ENCODE measurements at places on chromosomes 6 and 20.

DNA sequence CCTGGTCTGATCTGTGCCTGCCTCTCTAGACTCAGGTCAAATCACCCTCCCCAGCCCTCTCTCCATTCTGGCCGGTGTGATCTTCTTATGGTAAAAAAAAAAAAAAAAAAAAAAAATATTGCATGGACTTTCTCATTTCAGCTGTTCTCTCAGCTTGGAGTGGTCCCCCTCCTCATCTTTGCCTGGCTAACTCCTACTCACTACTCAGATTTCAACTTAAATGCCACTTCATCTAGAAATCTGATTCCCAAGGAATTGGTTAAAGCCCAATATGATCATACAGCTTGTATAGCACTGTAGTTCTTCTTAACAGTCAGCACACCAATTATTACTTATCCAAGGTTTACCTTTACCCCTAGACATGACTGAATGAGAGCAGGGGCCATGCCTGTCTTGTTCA, 105.9 kb upstream of the CARMIL1 start:
- no peak for DNase-seq

DNA sequence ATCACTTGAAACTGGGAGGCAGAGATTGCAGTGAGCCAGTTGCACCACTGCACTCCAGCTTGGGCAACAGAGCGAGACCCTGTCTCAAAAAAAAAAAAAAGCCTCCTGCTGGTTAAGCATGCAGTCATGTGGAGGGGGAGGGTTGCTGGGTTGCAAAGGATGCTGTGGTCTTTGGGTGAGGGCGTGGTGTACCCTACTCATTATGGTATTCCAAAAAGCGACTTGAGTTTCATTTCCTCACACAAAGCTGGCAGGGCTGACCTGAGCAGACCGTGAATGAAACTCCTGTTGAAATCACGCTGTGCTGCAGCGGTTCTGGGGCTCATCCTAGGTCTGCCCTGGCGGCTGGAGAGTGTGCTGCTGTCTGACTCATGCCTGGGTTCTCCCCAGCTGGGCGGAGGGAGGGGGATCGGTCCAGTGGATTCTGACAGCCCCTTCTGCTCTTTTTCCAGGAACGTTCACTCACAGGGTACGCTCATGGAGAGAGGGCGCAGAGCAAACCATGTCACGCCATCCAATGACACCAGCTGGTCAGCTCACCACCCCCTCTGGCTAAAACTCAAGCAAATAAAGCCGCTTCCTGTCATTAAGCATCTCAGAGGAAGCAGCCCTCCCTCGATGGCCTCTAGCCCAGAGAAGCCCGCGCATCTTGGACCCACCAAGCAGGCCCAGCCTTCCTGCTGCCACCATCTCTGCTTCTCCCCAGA, 166.2 kb downstream of the SCML4 start:
- peak; percentile 60 for DNase-seq

DNA sequence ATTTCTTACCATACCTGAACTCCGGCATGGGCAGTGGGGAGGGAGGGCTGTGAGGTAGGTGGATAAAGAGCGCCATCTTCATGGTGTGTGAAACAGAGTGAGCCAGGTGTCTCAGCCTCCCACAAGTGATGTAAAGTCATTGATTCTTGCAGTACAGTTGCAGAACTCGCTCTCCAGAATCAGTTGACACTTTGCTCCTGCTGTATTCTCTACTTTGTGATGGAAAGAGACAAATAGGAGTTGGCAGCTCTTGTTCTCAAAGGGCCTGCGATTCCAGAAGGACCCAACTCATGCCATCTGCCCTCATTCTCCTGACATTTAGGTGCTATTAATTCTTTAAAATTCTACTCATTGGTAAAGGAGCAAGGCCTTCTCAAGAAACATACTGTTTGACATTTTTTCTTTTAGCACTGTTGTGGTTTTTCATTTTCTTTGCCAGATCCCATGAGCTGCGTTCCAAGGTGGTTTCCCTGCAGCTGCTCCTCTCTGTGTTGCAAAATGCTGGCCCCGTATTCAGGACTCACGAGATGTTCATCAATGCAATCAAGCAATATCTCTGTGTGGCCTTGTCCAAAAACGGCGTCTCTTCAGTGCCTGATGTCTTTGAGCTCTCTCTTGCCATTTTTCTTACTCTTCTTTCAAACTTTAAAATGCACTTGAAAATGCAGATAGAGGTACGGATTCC, 49.3 kb downstream of the ARFGEF2 start:
- no peak for DNase-seq

DNA sequence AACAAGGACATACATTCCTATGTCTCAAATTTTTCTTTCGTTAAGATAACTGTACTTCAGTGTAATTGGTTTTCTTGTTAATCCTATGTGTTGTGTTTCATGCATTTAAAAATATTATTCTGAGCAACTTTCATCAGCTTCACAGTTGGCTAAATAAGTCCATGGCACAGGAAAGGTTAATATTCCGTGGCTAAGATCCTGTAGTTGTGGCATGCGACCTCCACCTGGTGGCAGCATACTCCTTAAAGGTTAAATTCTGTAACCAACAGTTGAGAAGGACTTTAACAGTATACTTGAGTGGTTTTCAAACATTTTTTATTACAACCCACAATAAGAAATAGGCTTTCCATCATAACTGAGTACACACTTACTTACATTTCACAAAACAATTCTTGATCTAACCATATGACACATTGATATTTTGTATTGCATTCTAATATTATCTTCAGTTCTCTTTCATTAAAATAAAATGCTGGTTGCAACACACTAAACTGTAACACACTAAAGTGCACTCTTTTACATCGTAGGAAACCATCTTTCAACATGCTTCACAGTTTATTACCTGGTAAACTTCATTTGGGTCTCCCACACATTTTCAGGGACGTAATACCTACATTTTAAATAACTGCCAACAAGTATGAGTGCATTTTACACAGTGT, 118.3 kb downstream of the SLX4IP start:
- peak; percentile 17 for DNase-seq

- no peak for DNase-seq
Measured at GRCh38 chr6:37988696-37989095, 169.2 kb downstream of the ZFAND3 start.

DNA sequence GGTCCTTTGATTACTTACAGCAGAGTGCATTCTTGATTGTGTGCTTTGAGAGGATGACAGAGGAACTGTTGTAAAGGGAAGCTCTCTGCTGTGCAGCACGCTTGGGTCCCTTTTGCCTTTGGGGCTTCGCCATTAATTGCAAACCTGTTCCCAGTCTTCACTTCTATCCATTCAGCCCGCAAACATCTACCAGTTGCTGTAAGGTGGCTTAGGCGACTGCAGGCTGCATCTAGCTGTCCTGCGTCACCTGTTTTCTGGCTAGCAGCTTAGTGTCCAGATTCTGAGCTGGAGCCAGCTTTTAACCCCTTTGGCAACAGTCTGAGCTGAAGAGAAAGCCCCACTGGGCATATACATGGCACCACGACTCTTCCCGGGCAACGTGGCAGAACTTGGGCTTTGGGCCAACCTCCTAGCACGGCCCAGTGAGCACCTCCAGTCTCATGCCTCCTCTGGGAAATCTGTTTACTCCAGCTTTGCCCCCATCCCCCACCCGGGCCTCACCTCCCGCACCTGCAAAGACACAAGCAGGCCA, 2.5 kb upstream of the FASTKD5 start:
- peak; percentile 90 for DNase-seq

DNA sequence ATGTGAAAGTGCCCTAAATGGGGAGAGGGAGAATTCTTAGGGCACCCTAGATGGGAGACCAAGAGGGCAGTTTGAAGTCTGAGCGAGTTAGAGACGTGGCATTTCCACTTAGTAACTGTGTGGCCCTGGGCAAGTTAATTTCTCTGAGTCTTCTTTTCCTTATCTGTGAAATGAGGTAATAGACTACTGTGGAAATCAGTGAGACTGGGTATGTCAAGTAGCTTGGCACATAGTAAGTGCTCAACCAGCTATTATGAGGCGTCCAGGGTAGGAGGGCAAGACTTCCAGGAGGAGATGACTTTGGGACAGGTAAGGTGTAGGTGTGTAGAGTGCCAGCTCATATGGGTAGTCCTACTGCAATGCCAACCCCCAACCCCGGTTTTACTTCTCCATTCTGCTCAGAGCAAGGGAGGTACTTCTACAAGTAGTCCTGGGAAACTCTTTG, 770 bp downstream of the KIF3B start:
- no peak for DNase-seq

DNA sequence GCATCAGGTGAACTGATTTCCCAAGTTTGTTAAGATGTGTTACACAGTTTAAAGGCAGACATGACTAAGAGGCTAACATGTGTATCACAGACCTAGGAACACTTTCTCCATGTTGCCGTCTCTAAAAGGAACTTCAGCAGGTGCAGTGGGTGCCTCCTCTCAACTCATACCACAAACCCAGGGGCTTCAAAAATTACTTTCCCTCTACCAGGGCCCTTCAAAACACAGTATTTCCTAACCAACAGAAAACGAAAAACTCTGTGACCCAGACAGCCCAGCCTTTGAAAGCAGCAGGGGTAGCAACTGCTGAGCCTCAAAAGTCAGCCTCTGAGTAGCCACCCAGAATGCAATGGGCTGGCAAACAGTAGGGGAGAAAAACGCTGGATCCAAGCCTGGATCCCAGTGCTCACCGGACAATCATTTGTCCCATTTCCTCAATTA, 28.5 kb downstream of the B4GALT5 start:
- no peak for DNase-seq

DNA sequence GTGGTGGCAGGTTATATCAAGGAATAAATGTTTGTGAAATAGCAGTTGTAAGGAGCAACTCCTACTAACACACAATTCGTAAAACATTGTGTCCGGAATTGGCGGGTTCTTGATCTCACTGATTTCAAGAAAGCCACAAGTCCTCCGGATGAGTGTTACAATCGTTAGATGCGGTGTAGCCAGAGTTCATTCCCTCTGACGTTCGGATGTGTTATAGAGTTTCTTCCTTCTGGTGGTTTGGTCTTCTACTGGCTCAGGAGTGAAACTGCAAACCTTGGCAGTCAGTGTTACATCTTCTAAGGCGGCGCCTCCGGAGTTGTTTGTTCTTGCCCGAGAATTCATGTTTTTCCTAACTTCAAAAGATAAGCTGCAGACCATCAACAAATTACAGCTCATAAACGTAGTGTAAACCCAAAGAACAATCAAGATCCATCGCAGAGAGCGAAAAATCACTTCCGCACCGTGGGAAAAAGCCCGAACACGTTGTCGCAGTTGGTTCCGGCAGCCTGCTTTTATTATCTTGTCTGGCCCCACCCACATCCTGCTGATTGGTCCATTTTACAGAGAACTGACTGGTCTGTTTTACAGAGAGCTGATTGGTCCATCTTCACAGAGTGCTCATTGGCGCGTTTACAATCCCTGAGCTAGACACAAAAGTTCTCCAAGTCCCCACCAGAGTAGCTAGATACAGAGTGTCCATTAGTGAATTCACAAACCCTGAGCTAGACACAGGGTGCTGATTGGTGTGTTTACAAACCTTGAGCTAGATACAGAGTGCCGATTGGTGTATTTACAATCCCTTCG, 58.2 kb downstream of the TRIM27 start:
- no peak for DNase-seq

GRCh38 chr20:60748086-60748485, 504.0 kb upstream of the CDH4 start:
- no peak for DNase-seq

- DNase-seq, result no peak
Measured at GRCh38 chr20:60170116-60170515, 211.9 kb downstream of the CDH26 start.

DNA sequence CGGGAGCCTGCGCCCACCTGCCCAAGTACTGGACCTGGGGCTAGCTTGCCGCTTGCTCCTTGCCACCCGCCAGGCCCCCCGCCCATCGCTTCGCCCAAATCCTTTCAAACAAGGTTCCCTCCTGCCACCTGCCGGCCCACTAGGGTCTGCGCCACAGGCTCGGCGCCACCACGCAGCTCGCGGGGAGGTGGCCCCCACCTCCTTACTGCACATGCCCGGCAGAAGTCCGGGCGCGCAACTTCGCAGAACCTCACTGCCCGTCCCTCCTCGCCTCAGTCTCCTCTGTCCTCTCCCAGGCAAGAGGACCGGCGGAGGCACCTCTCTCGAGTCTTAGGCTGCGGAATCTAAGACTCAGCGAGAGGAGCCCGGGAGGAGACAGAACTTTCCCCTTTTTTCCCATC, 11.2 kb downstream of the GNAS-AS1 start:
- DNase-seq, result peak; percentile 13

GRCh38 chr20:12875510-12875909, 133.3 kb upstream of the SPTLC3 start:
- DNase-seq, result no peak

DNA sequence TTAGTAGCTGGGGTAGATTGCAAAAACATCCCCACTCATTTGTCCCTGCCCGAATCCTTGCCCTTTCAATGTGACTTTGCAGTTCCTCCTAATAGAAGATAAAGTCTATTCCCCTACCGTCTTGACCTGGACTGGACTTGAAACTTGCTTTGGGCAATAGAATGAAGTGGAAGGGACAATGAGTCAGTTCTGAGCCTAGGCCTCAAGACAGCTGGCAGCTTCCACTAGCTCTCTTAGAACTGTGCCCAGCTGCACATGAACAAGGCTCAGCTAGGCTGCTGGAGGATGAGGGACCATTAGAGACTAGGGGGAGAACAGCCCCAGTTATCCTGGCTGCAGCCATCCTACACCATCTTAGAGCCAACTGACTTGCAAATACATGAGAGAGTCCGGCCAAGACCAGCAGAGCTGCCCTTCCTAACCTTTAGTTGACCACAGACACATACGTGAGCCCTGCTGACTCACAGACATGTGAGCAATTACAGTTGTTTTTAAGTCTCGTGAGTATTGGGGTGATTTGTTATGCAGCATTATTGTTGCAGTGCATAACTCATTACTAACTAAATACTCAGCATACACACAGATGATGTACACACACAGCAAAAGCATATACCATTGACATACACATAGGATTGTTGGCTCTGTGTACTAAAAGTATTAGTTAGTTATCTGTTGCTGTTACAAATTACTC, 105.5 kb downstream of the DHX35 start:
- DNase-seq, result no peak

- DNase-seq, result no peak
Measured at GRCh38 chr6:168093071-168093505, 14.1 kb upstream of the FRMD1 start.

Measured in NCI-H1092 (cell line).